GM12878 (cell line): ENCODE measurements at places on chromosomes 1 and 21.

GRCh38 chr1:37363535-37363934, 110.8 kb upstream of the ZC3H12A start:
- DNase-seq = no peak

DNA sequence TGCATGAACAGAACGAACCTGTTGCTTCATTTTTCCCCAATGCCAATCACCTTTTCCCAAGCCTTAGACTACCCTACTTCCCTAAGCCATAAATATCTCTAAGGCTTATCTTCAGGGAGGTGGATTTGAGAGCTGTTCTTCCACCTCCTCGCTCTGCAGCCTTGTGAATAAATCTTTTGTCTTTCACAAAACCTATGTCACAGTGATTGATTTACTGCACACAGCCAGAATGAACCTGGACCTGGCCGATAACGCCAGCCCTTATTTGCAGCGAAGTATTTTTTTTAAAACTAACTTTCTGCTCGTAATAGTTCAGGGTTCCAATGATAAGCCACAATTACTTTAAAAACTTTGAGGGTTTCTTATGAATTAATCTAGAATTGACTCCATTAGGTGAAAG, 632.6 kb downstream of the PTPRU start:
- DNase-seq = no peak

- no peak for DNase-seq
These were observed 48.4 kb upstream of the ZBTB18 start for GRCh38 chr1:244002721-244003120.

DNA sequence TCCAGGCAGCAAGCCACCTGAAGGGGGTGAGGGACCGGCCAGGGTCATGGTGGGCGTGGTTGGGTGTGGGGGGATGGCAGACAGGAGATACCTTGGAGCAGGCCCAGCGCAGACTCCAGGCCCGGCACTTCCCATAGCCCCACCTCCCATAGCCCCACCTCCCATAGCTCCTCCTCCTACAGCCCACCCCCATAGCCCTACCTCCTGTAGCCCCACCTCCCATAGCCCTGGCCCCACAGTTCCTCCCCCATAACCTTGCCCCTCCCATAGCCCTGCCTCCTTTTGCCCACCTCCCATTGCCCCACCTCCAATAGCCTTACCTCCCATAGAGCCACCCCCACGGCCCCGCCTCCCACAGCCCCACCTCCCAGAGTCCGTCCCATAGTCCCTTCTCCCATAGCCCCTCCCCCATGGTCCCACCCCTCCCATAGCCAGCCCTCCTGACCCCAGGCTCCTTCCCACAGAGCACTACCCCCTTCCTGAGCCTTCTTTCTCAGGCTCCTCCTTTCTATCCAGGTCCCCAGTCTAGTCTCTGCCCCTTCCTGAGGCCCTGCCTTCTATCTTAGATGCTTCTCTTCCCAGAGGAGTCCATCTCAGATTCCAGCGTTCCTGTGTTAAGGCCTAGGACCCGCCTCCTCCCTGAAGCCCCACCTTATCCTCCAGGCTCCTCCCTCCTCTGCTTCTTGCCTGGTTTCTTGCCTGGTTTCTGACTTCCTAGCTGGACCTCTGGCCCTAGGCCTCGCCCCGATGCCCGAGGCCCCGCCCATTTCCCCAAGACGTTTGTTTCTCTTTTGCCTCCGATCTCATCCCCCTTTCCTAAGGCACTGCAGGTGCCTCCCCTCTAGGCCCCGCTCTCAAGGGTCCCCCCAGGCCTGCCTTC, 46.8 kb downstream of the PTPRU start:
- no peak for DNase-seq

- no peak for DNase-seq
These were observed 29.6 kb upstream of the PRRX1 start for GRCh38 chr1:170634293-170634692.

GRCh38 chr1:203041351-203041932, 15.2 kb downstream of the PPFIA4 start:
- DNase-seq = no peak

DNA sequence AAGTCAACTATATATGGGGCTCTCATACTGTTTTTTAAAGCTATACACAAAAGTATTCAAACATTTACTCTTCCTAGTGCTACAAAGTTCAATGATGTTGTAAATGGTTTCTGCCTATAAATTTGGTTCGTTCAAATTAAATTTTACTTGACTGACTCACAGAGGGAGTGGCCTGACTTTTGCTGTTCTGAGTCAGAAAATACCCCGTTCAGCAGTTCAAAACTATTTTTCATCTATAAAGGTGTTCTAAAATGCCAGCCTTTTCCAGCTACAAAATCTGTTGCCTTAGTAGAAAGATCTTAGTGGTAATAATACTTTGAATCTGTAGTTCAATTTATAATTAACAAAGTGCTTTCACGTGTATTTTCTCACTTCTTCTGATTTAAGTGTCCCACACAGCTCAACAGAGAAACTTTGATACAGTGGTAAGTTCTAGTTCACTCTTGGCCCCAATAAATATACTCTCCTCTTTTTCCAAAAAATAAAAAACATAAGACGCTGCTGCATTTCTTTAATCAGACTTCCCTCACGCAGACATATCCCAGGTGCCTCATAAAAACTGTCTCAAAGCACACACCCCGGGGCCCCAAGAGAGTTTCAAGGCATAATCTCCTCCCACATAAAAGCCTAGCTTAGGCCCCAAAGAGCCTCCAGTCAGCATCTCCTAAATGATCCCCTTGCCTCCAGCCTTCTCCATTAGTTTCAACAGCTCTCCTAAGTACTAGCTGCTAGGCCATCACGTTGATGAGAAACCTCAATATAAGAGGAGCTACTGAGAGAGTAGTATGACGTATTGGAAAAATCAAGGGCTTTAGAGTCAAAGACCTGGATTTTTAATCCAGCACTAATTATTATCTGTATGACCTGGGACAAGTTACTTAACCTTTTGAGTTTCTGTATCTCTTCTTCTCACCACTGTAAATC, 3.2 kb downstream of the PTP4A2 start:
- DNase-seq = no peak

DNA sequence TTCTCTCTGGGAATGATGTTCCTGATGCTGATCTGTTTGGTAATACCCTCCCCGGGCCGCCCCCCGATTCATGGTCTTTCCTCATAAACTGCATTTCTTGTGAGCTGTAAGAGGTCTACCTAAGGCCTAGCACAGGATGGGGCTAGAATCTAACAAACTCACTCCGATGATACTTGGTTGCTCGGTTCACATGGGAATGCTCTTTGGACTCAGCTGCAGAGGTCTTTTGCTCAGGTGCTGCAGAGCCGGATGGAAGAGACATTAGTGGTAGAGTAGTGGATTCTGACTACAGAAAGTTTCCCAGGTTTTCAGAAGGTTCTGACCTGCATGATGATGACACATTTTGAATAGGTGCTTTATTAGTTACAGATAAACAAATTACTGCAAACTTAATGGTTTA, 8.3 kb upstream of the TMEM269 start:
- DNase-seq = no peak

GRCh38 chr1:30758785-30759380, 1.3 kb upstream of the LAPTM5 start:
- peak; percentile 85 for DNase-seq

GRCh38 chr21:41148798-41149197, 19.2 kb upstream of the BACE2 start:
- DNase-seq = no peak

GRCh38 chr1:76285578-76286135, 211.1 kb downstream of the ST6GALNAC3 start:
- DNase-seq = no peak

DNA sequence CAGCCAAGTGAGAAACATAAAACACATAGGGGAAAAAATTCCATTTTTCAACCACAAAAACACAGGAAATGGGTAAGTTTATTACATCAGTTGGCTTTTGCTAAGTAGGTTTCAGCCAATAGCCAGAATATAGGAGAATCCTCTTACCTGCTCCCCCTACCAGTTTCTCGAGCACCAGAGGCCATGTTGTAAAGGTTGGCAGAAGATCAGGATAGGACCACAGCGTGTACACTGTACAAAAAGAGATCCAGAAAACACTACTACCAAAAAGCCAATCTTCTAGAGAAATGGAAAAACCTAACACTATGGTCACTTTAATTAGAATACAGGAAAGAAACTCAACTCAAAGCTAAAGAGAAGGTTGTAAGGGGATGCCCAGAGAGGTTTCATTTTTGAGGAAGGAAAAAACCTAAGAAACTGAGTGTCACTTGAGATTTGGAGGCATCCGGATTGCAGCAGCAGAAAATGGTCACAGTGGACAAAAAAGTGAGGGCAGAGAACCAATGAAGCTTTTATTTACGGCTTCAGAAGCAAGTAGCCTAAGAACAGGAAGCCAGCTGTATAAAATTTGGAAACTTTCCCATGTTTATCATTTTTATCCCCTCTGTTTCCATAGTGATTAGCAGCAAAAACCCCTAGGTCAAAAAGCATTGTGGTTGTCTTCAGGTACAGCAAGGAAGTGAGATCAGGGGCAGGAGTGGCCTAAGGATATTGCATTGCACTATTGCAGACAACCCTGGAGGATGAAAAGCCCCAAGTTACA, 2.9 kb downstream of the EIF2D start:
- DNase-seq = peak; percentile 71

DNA sequence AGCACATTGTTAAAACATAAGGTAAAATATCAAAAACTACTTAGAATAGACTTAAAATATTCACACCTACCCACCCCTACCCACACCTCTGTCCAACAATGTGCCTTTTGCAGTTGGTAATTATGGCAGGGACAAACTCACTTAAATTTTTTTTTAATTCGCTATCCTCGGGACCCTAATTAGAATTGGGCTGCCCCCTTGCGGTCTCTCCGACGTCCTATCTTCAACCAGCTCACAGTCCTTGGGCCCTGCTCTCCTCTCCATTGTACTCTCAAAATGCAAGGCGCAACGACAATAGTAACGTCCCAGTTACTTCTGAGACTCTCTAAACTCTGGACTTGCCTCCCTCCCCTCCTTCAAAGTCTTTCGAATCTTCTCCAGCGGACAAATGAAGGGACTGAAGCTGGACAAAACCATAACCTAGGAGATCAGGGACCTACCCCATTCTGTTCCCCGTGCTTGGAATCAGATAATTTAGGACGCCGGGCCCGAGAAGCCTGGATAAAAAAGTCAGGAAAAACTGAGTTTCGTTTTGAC, 1.1 kb upstream of the CIART start:
- DNase-seq = no peak

DNA sequence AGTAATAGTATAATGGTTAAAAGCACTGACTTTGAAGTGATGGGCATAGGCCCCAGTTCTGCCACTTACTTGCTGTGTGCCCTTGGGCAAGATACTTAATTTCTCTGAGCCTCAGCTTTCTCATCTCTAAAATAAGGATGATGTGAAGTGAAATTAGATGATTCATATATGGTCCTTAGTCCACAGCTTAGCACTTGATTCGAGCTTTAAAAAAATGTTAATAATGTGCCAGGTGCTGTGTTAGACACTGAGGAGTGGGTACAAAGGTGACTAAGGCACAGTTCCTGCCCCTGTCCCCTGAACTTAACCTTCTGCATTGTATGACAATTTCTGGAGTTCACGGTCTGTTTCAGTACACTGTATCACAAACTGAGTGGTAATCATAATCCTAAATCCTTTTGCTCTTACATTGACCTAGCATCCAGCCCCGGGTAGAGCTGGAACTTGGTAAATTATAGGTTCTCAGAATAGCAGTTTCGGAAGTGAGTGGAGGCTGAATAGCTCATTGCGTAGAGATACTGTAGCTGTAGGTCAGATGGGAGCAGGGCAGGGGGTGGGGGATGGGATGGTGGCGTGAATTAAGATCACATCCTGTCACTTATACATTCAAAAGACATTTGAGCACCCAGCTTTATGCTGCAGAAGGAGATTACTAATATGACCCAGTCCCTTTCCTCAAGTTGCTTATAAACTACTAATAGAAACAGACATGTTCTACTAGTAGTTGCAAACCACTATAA, 1.5 kb downstream of the ZNF691 start:
- DNase-seq = no peak

GRCh38 chr1:184483101-184483683, 96.4 kb downstream of the C1orf21 start:
- no peak for DNase-seq
